ENCODE measurements at places on chromosomes 7 and 10.

DNA sequence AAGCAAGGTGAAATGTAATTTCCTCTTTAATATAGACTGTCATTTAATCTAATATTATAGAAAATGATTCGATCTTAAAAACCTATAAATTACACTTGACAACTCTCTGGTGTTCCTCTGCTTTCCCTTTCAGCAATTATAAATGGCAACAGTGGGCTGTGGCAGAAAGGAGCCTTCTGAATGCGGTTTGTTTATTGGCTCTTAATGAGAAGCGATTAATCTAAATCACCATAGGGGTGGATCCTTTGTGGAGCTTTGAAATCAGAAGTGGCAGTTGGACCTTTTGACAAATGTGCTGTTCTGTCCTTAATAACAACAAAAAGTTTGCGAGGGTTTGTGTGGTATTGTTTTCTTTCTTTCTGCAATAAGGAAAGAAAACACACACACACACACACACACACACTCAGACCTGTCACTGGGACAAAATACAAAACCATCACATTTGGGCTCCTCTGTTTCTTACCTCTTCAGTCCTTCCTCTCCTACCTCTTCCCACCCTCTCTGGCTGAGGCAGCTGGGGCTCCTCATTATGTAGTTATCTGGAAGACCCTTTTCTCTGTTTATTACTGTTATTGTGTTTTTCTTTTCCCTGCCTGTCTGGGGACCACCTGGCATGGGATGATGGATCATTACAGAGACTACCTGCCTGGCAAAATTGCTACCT is 316.2 kb downstream of the SORCS3 start:
- DNase-seq, result no peak

- no peak for DNase-seq
Measured at GRCh38 chr7:133517766-133518165, 264.9 kb downstream of the EXOC4 start.

DNA sequence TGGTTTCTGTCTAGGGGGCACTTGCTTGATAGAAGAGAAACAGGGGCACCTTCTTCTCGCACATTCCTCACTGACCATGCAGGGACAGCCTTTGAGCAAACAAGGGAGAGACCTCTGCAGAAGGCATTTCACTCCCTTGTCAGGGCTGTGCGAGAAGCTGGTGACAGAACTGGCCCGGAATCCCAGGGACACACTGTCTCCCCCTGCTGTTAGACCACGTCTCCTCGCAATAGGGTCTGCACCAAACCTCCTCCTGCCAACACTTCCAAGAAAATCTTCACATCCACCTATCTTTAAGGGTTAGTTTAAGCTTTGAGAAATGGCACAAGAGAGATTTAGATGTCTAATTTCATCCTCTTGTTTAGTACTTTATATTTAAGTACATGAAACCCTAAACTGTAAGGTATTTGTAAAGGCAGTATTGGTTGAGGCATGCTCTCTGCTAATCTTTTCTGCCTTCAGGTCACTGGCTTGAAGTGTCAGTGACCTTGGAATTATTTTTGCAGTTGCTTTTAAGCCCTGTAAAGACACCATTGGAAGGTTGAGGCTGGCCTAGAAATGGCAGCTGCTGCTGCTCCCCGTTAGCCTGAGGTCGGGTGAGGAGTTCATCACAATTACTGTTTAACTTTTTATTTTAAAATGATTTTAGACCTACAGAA is 37.0 kb downstream of the RBM20 start:
- no peak for DNase-seq

DNA sequence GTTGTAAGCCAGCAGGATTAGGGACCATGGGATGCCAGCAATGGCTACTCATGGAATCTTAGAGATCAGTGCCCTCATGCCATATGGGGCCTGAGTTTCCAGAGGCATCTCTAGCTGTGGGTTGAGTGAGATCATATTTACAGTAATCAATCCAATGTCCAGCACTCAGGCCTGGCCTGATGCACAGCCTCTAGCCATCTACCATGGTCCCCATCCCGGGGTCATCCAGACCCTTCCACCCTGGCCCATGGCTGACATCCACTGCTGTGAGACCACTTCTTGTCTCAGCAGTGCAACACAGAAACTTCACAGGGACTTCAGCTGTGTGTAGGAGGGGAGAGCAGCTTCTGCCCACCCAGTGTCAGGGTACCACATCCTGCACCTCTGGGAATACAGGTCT is 6.5 kb upstream of the ADCY1 start:
- no peak for DNase-seq
